ENCODE measurements at places on chromosomes 1 and 21.

DNA sequence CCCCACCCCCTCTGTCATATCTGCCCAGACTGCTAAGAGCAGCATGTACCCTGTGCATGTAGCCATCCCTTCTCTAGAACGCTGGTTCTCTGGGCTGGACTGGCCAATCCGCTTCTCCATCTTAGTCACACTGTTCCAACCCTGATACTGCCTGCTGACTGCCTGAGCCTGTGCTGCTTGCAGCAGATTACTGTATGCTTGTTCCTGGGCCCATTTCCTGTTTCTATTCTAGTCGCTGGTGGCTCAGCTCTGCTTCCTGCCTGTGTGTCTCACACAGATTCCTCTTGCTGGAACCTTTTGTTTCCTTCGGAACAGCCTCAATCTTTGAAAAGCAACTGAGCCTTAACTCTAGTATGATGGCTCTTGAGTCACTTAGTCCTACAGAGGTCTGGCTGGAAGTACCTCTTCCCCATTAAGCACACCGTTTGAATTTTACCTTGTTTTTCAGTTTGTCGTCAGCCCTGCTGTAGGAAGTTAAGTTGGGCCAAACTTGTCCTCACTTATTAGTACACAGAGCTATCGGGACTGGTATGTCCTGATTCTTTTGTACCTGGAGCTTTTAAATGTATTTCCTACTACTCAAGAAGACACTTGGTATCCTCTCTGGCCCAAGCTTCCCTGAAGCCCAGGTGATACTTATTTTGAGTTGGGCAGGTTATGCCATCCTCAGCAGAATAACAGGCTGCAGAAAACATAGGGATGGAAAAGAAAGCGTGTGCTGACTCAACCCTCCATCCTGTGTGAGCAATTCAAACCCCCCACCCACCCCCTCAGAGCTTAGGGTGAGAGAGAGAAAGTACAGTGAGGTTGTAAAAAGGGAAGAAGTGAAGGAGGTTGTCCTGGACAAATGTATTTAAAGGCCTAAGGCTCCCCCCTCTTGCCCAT is 43.4 kb upstream of the PIGV start:
- peak; percentile 96 for DNase-seq

DNA sequence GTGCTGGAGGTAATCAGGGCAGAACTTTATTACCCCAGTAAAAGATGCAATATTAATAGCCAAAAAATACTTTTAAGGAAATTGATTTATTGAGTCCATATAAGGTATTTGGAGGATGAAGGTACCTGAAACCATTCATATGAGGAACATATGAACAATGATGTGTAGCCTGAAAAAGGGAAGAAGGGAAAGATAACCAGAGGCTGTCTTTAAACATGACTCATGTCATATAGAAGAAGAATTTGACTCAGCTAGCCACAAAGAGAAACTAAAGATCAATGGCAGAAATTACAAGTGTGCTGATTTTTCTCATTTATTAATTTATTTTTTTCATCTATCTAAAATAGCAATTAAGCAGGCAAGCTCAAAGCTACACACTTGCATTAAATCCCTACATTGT is 136.2 kb upstream of the DUSP10 start:
- DNase-seq: no peak

GRCh38 chr1:79614762-79615161 is 608.2 kb upstream of the ADGRL4 start:
- DNase-seq: no peak

DNA sequence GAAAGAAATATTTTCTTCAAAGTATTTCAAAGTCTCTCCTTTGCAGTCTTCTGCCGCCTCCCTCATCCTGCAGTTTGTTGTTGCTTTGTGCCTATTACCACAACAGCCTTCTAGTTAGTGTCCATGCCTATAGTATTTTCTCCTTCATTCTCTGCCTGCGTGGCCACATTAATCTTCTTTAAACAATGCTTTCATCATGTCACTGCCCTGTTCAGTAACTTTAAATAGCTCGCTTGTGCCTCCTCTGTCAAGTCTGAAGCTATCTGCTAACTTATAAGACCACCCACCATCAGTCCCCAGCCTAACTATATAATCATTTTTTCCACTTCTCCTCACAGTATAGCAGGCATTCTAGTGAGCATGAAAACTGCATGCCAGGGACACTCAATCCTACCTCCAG is 290.3 kb downstream of the PDE4B start:
- DNase-seq: no peak

DNA sequence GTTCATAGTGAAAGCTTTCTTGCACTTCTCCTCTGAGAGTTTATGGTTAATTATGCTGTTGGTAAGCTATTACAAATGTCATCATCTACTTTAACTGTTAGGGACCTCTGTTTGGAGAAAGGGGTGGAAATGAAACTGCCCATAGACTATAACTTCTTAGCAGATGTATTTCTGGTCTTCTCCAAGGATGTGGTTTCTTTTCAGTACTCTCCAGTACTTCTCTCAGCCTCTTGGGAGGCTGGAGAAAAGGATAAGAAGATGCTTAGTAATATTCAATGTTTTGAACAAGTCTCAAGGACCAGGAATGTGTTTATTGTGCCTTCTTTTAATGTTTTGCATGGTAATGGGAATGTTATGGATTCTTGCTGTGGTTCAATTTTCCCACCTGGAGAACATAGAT is 60.4 kb downstream of the LAMC2 start:
- no peak for DNase-seq

- no peak for DNase-seq
These were observed 3.4 kb downstream of the HMGN1 start for GRCh38 chr21:39345440-39345839.

DNA sequence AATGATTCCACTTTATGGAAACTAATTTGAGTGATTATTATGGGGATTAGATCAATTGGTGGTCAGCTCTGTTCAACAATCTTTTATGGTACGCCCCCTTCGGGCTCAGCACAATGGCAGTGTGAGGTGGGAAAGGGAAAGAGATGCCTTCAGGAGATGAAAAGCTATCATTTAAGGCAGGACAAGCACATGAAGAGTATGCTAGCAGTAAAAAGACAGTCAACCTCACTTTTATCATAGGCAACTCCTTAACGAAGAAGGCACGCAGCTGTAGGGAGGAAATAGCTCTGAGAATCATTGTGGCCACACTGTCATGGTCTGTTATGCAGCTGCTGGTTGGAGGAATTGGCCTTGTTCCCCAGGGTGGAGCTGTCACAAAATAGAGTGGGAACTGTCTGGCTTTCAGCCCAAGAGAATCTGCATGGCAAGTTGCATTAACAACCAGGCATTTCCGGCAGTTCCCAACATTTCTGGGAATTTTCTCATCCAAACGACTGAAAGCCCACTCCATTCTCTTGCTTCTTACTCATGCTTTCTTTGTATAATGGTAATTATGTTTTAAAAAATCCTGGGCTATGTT is 54.4 kb upstream of the BCL10 start:
- DNase-seq: no peak

GRCh38 chr1:6026095-6026809 is 19.4 kb upstream of the KCNAB2 start:
- DNase-seq: peak; percentile 89

GRCh38 chr1:61337441-61337951 is 255.1 kb downstream of the NFIA start:
- DNase-seq: no peak

- no peak for DNase-seq
These were observed 5.6 kb downstream of the PDZK1IP1 start for GRCh38 chr1:47184090-47184821.

- DNase-seq: no peak
These were observed 216.4 kb downstream of the MATN1 start for GRCh38 chr1:30507016-30507312.

- DNase-seq: no peak
These were observed 47.5 kb downstream of the YARS1 start for GRCh38 chr1:32769524-32770220.

DNA sequence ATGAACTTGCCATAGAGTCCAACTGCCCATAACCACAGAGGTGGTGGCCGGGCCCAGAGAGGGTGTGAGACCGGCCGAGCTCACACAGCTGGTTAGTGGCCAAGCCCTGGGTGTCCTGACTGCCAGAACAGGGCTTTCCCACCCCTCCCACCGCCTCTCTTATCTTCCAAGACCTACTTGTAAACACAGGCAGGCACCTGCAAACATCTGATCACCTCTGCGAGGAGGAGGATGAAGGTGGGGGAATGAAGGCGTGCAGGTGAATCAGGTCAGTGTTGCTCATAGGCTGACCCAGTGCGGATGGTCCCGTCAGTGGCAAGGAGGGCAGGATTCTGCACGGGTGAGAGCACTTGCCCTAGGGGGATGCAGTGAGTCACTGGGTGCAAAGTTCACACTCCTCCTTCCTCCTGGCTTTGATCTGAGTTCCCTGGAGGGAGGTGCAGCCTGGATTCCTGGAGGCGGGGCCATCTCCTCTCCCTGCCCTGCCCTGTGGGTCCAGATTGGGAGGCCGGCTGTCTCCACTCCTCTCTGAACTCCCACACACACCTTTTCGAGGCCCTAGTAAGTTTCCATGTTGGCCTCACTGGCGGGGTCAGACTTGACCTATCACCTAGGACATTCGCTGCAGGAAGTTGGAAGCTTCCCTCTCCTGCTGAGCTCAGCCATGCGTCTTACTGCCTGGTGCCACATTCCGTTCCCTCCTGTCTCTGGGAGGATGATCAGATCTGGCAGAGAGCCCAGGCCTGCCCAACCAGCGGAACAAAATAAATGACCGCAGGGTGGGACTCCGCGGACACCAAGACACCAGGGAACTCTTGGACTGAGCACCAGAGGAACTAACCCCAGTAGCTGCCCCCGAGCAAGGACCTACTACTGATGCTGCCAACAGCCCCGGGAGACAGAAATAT is 7.3 kb downstream of the UQCRHL start:
- DNase-seq: no peak

DNA sequence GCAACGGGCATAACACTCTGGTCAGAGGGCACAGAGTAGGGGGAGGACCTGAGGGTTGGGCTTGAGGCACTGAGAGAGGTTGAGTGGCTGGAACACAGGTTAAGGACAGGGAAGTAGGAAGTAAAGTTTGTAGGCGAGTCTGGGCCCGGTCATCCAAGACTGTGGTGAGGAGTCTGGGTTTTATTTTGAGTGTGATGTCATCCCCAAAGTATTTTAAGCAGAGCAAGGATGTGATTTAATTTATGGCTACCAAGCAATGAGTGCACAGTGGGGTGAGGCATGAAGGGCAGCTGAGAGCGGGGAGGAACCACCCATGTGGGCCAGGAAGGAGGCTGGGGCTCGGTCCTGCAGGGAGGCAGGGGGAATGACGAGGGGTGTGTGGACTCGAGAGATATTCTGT is 11.2 kb upstream of the VWA5B1 start:
- no peak for DNase-seq

DNA sequence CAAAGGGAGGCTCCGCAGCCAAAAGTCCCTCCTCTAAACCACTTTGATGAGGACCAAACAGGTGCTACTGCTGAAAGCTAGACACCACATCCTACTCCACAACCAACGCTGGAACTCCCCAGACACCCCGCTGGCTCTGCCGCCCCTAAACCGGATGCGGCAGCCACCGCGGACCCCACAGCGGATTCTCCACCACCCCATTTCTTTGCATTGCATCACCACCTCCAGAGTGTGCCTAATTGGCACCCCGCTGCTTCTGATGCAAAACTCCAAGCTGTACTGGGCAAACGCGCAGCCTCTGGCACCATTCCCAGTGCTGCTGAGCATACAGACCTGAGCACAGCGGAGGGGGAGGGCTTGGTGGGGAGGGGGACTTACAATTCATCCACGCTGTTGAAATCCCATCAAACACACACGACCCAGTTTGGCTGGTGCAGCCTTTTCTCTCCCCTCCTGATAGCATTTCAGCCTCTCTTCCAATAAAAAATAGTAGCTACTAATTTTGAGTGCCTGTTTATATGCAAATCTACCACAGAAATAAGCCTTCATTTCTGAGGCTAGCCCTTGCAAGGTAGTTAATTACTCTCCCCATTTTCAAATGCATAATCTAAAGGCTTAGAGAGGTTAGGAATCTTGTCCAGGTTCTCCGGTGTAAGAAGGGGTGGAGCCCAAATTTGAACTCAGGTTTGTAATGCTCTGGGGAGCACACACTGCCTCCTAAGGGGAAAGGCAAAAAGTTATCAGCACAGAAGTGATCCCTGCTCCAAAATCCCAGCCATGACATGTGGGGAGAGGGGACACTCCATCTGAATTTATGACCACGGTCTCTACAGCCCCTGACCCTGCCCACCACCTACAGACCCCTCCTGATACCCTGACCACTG is 12.2 kb upstream of the RGS16 start:
- DNase-seq: peak; percentile 93

GRCh38 chr1:205585835-205586785 is 45.7 kb downstream of the ELK4 start:
- DNase-seq: no peak

GRCh38 chr1:68495968-68496679 is 758 bp downstream of the DEPDC1 start:
- no peak for DNase-seq

DNA sequence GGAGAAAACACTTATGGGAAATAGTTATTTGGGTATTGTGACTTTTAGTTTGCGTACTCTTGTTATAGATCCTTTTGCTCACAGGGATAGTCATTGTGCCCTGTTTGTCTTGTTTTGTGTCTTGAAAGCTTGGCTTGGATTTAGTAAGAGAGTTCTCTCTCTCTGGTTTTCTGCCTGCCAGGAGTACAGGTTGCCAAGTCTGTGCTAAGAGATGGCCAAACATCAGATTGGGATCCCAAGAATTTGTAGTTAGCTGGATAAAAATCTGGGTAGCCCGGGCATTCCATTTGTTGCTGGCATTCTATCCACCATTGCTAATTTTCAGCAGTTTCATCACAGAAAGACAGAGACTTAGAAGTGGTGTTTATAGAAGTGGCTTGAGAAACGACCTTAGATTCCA is 222.2 kb downstream of the NRIP1 start:
- no peak for DNase-seq

DNA sequence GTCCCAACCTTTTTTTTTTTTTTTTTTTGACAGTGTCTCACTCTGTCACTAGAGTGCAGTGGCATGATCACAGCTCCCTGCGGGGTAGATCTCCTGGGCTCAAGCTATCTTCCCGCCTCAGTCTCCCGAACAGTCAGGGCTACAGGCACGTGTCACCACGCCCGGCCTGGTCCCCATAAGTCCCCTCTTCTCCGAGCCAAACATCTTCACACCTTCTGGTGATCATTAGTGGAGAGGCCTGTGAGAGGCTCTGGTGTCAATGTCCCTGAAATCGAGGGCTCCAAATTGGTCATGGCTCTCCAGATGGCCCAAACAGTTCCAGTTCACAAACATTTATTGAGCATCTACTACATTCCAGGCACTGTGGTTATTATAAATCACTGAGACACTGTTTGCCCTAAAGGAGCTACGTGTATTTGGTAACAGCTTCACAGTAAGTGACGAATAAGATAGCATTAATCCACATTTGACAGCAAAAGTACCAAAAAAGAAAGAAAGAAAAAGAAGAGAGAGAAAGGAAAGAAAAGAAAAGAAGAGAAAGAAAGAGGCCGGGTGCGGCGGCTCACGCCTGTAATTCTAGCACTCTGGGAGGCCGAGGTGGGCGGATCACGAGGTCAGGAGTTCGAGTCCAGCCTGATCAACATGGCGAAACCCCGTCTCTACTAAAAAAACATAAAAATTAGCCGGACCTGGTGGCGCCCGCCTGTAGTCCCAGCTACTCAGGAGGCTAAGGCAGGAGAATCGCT is 867 bp upstream of the TIMM17A start:
- no peak for DNase-seq

- DNase-seq: no peak
These were observed 192.2 kb downstream of the TGFB2 start for GRCh38 chr1:218537122-218537913.
